ENCODE measurements at places on chromosomes 16 and 17.

DNA sequence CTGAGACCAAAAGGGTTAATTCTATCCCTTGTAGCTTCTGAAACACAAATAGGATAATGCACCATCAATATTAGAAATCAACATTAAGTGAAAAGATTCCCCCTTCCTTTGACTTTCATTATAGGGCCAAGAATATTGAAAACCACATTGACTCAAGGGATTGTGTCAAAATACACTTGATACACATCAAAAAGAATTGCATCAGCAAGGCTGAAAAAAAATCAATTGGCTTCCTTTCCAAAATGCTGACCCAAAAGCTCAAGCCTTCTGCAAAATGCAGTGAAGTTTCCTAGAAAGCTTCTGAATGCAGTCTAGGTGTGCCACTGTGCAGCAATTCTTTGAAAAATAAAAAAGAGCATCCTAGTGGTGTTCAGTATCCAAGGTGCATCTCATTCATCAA lies 674.4 kb downstream of the TOX3 start:
- DNase-seq, result no peak

DNA sequence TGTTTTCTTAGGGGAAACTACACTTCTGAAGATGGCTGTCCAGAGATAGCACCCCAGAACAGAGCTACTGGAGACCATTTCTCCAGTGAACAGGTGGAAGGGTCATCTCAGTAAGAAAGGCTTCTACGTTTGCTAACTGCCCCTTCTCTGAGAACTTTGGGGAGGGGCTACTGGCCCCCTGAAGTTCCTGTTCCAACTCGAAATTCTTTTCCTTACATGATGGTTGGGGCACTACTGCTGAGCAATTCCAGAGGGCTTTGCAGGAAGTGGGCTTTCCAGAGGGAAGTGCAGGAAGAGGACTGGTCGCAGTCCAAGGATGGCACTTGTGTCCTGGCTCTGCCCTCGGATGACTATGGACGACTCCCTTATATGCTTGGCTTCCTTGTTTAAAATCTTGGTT lies 31.2 kb downstream of the TOM1L2 start:
- no peak for DNase-seq

DNA sequence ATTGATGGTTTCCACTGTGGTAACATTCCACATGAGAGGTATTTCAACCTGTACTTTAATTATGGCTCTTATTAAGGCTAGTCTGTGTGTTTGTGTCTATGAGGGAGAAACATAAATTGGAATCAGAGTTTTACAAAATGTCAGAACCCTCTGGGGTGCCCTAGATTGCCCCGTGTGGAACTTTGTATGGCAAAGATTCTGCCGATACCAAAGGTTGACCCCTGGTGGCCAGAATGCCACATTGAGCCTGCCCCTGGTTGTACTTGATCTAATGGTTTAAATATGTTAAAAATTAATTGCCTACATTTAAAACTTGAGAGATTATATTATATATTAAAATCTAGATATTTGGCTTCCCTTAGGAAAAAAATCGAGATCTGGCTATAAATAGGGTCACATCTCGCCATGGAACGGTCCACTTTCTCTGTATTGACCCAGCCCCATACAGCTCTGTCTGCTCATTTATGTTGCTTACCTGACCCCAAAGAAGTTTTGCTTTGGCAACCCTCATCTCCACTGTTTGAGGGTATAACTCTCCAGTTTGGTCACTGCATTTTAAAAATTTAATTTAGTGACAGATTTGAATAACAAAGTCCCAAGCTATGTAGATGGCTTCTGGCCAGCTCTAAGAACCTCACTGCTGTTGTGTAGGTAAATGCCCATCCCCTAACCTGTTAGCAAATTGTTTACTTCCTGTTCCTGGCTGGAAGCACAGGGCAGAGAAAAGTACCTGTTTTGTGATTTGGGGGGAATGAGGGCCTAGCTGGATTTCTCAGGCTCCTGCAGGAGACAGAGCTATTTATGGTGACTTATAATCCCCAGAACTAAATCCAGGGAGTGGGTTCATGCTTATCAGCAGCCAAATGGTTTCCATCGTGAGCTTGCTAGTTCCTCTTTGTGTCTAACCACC lies 95.0 kb downstream of the PLCG2 start:
- no peak for DNase-seq

DNA sequence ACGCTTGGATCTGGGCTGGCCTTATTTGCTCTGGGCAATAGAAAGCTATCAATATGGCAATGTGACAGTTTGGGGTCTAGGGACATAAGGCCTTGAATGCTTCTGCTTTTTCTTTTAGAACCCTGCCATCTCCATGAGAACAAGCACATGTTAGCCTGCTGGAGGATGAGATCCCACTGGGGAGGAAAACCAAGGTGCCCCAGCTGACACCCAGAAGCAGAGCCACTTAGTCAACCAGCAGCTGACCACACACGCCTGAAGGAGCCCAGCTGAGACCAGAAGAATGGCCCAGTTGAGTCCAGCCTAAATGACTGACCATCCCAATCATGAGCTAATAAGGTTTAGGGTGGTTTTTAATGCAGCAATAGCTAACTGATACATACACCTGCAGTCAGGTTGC lies 171.2 kb downstream of the AHSP start:
- no peak for DNase-seq

DNA sequence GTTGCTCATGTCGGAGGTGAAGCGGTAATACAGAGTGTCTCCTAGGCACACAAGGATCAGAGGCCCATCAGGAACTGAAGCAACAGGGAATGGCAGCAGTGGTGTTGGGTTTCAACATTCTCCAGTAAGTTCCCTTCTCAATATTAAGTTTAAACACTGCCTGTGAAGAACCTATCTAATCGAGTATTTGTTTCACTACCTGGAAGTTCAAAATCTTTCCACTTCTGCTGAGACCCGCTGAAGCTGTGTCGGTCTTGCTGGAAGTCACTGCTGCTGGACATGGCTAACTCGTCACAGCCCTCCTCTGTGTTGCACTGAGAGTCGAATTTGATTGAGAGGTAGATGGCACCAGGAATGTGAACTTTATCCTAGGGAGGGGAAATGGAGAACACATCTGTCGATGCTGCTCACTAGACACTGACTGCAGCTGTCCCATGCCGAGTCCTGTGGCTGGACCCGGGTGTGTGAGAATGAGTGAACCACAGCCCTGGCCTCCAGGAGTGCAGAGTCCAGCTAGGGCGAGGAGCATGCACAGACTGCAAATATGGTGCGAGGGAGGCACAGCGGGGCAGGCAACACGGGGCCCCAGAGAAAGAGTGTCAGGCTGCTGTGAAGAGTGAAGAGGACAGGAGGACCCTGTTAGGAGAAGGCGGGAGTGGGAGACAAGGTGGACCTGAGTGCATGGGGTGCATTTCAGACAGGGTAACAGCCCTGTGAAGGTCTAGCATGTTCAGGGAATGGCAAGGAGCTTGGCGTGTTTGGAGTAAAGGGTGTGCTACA lies 50.1 kb upstream of the ATP2A3 start:
- DNase-seq, result no peak

GRCh38 chr17:1695365-1695764 lies 10.7 kb upstream of the PRPF8 start:
- DNase-seq, result no peak

GRCh38 chr16:87540897-87541146 lies 48.0 kb upstream of the ZCCHC14 start:
- DNase-seq, result no peak

DNA sequence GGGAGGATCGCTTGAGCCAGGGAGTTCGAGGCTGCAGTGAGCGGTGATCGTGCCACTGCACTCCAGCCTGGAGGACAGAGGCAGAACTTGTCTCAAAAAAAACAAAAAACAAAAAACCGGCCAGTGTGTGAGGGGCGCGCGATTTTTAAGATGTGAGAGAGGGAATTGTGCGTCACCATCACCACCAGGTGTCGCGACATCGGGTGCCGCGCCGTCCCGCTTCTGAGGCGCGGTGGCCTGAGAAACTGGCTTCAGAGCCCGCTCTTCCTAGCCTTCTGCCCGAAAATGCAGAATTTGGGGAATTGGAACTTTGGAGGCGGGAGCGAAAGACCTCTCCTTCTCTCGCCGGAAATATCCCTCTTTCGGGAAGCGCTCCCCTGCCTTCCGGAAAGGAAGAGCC lies 524.8 kb downstream of the KCNJ18 start:
- no peak for DNase-seq

GRCh38 chr16:65119901-65120401 lies 1.9 kb downstream of the CDH11 start:
- no peak for DNase-seq

- no peak for DNase-seq
Observed at GRCh38 chr16:27520982-27521673, 28.6 kb downstream of the GTF3C1 start.

DNA sequence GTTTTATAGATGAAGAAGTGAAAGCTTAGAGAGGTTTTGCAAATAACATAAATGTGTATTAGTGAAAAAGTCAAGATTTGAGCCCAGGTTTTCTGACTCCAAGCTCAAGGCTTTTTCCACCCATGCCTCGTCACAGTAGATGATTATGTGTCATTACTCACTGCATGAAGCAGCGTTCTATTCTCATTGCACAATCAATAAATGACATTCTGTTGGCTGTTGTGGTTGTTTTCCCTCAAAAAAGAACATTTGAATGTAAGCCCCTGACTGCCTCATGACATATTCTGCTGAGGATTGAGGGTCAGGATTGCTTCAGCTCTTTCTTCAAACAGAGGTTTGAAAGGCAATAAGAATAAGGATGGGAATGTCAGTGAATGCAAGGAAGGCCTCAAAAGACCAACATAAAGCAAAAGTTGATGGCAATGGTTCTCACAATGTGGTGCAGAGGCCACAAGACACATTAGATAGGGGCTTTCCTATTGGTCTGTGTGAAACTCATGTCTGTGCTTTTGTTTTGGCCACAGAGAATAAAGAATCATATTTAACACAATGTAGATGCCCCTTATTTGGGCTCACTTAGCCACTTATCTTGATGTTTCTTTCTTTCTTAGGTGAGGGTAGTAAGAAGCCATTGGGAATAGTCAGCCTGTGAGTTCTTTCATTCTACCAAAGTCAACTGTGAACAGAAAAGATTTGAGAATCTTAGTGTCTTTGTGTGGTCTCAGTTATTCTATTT lies 5.4 kb upstream of the MMD start:
- DNase-seq, result no peak

DNA sequence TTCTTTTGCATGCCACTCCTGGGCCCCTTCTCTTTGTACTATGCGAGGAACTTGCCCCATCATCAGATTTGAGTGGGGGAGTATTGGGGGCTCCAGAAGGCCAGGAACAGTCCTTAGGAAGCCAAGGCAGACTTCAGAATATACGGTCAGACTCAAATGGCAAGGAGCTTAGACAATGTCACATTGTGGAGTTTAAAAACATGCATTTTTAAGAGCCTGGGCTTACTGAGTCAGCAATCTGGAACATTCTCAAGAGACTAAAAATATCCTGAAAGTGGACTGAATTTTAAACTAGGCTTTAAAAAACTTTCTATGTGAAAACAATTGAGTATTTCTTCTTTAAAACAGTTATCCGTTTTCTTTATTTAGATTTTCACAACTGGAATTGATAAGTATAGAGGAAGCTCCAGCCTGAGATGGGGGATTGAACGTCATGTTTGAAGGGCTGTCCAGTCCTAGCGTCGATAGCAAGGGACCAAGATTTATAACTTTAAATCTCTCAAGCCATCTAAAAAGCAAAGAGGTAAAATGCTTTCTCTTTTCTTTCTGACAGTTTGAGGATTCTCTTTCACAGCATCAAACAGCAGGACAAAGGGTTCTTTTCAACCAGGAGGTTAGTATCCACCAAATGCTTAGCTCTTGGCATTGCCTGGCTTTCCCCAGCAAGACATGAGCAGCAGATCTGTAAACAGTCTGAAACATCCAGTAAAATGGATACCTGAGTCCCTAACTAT lies 45.8 kb upstream of the CDRT4 start:
- DNase-seq, result peak; percentile 65

- DNase-seq, result no peak
Observed at GRCh38 chr16:86997058-86997457, 320.1 kb downstream of the C16orf95 start.

DNA sequence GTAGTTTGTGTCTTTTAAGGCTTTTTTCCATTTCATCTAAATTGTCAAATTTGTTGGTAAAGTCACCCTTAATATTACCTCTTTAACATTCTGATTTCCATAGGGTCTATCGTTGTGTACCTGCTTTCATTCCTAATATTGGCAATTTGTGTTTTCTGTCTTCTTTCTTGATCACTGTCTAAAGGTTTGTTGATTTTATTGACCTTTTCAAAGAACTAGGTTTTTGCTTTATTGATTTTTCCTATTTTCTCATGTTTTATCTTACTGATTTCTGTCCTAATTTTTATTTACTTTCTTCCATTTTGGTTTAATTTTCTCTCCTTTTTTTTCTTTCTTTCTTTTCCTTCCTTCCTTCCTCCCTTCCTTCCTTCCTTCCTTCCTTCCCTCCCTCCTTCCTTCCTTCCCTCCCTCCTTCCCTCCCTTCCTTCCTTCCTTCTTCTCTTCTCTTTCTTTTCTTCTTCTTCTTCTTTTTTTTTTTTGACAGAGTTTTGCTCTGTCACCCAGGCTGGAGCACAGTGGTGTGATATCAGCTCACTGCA lies 86.3 kb downstream of the CYLD start:
- DNase-seq, result no peak

DNA sequence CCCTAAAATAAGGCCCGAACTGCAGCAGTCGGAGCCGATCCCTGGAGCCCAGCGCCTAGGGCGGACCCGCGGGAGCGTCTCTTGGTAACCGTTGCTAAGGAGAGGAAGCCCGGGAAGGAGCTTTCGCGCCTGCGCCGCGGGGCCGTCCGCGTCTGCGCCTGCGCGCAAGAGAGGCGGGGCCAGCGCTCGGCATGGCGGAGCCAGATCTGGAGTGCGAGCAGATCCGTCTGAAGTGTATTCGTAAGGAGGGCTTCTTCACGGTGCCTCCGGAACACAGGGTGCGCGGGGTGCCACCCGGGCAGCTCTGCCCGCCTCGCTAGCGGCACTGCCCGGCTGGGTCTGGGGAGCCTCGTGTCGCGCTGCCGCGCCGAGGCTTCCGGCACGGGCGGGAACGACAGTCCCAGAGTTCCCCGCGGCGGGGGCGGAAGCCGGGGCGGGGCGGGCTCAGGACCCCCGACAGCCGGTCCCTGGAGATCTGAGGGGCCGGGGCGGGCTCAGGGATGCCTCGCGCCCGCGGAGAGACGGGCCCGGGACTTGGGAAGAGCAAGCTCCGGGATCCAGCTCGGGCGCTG lies at the start of gene CDK10:
CDK10 (plus strand) TSS at position 170 of the 572 bp plus-strand sequence; CDS start at position 192, 22 bp downstream.
- no peak for DNase-seq

DNA sequence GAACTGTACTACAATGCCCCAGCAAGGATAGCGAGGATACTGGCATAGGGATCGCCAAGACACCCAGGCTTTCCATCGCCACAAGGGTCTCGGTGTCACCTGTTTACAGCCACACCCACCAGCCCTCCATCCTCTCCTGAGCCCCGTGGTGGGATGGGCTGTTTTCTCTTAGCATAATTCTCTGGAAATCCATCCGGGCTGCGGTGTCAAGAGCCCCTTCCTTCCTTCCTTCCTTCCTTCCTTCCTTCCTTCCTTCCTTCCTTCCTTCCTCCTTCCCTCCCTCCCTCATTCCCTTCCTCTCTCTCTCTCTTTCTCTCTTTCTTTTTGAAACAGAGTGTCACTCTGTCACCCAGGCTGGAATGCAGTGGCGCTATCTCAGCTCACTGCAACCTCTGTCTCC lies 36.0 kb upstream of the BAHCC1 start:
- no peak for DNase-seq

DNA sequence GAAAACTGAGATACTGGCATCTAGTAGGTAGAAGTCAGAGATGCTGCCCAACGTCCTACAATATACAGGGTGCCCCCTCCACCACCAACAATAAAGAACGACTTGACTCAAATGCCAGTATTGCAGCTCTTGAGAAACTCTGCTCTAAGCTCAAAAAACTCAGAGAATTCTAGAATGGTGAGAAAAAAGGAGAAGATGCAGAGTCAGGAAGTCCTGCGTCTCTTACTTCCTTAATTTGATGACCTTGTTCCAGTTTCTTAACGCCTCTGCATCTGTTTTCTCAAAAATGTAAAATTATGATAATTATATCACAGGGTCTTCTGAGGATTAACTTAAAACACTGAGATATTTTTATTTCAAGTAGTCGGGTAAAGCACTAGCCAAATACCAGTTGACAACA lies 1.7 kb upstream of the HSBP1 start:
- no peak for DNase-seq

All from vagina (tissue), 2 donors.